Mesothelial cell of epicardium (in vitro differentiated cells): ENCODE measurements at places on chromosomes 4 and X. TPM values are rescaled to one million over a fixed set of nuclear protein-coding genes. Genes with fewer than 3 reads are reported as not detected.

Gene NAA11
- not detected in 3 replicates for total RNA-seq

Gene TXK
- total RNA-seq = 1.5 to 1.7 TPM (median 1.7 TPM) in 3 replicates

Gene LRP2BP
- 1.4 to 1.9 TPM (median 1.6 TPM) in 3 replicates for total RNA-seq

Gene EPGN
- 7.8 to 8.3 TPM (median 8.0 TPM) in 3 replicates for total RNA-seq

Gene HELT
- total RNA-seq = not detected in 3 replicates

Gene UBE2A
- total RNA-seq = 48.8 to 54.1 TPM (median 50.1 TPM) in 3 replicates

Gene HTN1
- total RNA-seq = not detected in 3 replicates

Gene POU3F4
- total RNA-seq = not detected in 3 replicates
